Right ventricle myocardium superior (tissue), 1 donor: ENCODE measurements at places on chromosomes 6 and 20. TPM values are rescaled to one million over a fixed set of nuclear protein-coding genes. Genes with fewer than 3 reads are reported as not detected.

- peak; percentile 45 for DNase-seq
Observed at GRCh38 chr6:170516783-170517616, 36.1 kb downstream of the PSMB1 start.

DNA sequence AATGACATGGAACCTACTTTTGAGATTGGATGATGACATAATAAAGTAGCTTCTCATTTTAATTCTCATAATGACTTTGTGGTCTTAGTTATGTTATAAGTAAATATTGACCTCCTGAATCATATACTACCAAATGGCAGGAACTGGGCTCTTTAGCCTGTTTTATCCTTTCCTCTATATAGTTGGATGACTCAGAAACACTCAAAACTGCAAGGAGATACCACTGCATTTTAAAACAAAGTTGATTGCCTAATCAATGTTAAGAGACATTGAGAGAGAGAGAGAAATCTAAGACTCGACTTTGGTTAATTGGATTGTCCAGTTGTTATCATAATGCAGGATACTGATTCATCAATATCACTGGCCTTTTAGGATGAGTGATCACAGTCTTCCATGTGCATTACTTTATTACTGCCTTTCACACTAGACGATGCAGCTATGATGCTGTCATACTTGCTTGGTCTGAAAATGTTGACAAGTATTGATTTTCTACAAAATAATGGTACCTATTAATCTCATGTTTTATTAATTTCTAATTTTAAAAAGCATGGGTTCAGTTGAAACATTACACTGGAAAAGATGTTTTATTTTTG is 320.0 kb downstream of the NKAIN2 start:
- no peak for DNase-seq

GRCh38 chr20:10370091-10370887 is 63.7 kb downstream of the MKKS start:
- DNase-seq: no peak

GRCh38 chr6:43823879-43824702 is 54.1 kb downstream of the VEGFA start:
- no peak for DNase-seq

DNA sequence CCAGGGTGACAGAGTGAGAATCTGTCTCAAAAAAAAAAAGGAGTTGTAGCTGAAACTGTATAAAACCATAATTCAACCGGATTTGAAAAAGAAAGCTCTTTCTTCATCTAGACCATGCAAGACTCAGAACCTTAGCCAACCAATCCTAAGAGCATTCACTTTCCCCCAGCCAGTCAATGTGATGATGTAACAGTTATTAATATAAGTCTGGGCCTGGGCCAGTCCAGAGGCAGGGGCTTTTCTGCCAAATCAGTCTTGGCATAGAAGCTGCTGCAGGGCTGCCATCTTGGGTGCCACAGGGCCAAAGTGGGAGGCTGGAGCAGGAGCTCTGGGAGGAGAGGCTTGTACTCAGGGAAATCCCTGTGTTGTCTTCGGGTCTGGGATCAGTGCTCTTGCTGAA is 288.4 kb downstream of the CLIC5 start:
- no peak for DNase-seq

Gene PIGT
- total RNA-seq: 113 TPM

Gene FOXQ1
- not detected for total RNA-seq

Gene VPS52
- total RNA-seq: 30.4 TPM
